ENCODE measurements at places on chromosomes 16 and 17. TPM values are rescaled to one million over a fixed set of nuclear protein-coding genes. Genes with fewer than 3 reads are reported as not detected.

Gene ITGAL
- not detected for total RNA-seq

Gene ELP5
- 31.6 TPM for total RNA-seq

Gene SLFN14
- not detected for total RNA-seq

Gene MT3
- total RNA-seq: not detected

Gene CDH11
- total RNA-seq: 397 TPM

Gene SHISA6
- total RNA-seq: not detected

Gene ABCC6
- 0.63 TPM for total RNA-seq

Gene NPIPA5
- total RNA-seq: 0.54 TPM

Gene MEOX1
- not detected for total RNA-seq

Gene ETV4
- total RNA-seq: 0.41 TPM

Gene USP22
- 107 TPM for total RNA-seq

Gene TMEM114
- not detected for total RNA-seq

Gene LHX1
- total RNA-seq: 0.49 TPM

Gene FMNL1
- total RNA-seq: 0.90 TPM

Gene KIF2B
- not detected for total RNA-seq
